Spinal cord (tissue), 10 donors: ENCODE measurements at places on chromosomes 16 and 17.

DNA sequence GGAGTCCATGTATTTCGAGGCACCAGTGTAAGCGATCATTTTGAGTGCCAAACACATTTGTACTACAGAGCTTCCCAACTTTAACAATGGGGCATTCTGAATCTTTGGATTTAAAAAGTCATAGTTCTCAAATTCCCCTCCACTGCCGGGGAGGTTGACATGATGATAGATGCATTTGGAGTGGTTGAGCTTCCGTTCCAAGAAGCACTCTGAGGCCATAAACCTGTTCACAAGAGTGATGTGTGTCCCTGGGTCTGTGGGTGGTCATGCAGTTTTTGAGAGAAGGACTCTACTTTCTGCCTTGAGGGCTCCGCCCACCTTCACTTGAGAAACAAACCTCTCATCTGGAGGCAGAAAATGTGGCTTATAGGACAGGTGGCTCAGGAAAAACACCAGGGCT is 43.7 kb downstream of the IRX5 start:
- peak; percentile 2 for DNase-seq

GRCh38 chr17:66494023-66494803 is 191.8 kb downstream of the PRKCA start:
- no peak for DNase-seq

DNA sequence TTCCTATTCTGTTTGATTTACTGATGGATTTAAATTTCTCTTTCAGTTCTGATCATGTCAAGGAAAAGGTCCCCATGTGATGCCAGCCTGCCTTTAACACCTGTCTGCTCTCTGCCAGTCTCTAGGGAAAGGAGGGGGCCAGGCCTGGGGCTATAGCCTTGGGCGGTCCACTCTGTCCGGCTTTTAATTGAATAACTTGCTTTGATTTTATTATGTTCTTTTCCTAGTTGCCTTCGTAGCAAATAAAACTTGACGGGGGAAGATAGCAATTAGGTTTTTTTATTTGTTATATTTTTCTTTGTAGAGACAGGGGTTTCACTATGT is 47.6 kb downstream of the ABAT start:
- DNase-seq, result no peak

DNA sequence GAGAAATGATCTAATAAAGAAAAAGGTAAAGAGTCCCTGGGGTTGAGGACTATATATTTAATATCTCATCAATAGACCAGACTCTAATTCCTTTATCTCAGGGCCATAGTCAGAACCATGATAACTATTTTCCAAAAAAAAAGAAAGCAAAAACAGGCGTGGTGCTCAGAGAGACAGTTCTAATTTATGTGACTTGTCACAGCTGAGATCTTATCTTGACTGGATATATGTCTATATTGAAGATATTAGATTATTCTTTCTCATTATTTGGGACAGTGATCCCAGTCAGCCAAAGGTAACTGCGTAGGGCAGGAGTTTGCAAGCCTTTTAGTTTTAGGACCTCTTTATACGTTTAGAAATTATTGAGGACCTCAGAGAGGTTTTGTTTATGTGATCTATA is 52.4 kb downstream of the ITFG1 start:
- no peak for DNase-seq

- no peak for DNase-seq
Observed at GRCh38 chr16:83954577-83955016, 1.6 kb downstream of the OSGIN1 start.
